ENCODE measurements at places on chromosomes 11 and 22. TPM values are rescaled to one million over a fixed set of nuclear protein-coding genes. Genes with fewer than 3 reads are reported as not detected.

DEPDC7 gene
- 15.1 TPM for polyA plus RNA-seq

TRABD gene
- 14.0 TPM for polyA plus RNA-seq

VPREB1 gene
- polyA plus RNA-seq = not detected

WNT7B gene
- polyA plus RNA-seq = not detected

ESAM gene
- polyA plus RNA-seq = 43.8 TPM

ANKK1 gene
- 0.13 TPM for polyA plus RNA-seq

GLYATL2 gene
- polyA plus RNA-seq = 0.86 TPM

APOA5 gene
- polyA plus RNA-seq = not detected

UPK3A gene
- not detected for polyA plus RNA-seq

PRG2 gene
- 0.40 TPM for polyA plus RNA-seq

KREMEN1 gene
- not detected for polyA plus RNA-seq

CD3G gene
- polyA plus RNA-seq = not detected

CD248 gene
- 110 TPM for polyA plus RNA-seq

SCGB2A2 gene
- polyA plus RNA-seq = not detected

DHCR7 gene
- polyA plus RNA-seq = 14.2 TPM

CCDC90B gene
- 96.0 TPM for polyA plus RNA-seq

HPX gene
- polyA plus RNA-seq = 4.2 TPM

C11orf65 gene
- polyA plus RNA-seq = 0.73 TPM

MUC5AC gene
- not detected for polyA plus RNA-seq

PGGHG gene
- polyA plus RNA-seq = 8.5 TPM

TRIM22 gene
- polyA plus RNA-seq = 6.8 TPM

C11orf87 gene
- polyA plus RNA-seq = 0.29 TPM

Measured in muscle of arm (tissue), 14 donors.